ENCODE measurements at places on chromosomes 4 and X. TPM values are rescaled to one million over a fixed set of nuclear protein-coding genes. Genes with fewer than 3 reads are reported as not detected.

Gene GPR119
- not detected for total RNA-seq

Gene NSG1
- 0.56 TPM for total RNA-seq

Gene COL4A5
- total RNA-seq: 15.0 TPM

Gene SPP1
- 0.18 TPM for total RNA-seq

Gene C4orf50
- not detected for total RNA-seq

GRCh38 chr4:7854697-7855370, 84.8 kb downstream of the AFAP1 start:
- DNase-seq: no peak

DNA sequence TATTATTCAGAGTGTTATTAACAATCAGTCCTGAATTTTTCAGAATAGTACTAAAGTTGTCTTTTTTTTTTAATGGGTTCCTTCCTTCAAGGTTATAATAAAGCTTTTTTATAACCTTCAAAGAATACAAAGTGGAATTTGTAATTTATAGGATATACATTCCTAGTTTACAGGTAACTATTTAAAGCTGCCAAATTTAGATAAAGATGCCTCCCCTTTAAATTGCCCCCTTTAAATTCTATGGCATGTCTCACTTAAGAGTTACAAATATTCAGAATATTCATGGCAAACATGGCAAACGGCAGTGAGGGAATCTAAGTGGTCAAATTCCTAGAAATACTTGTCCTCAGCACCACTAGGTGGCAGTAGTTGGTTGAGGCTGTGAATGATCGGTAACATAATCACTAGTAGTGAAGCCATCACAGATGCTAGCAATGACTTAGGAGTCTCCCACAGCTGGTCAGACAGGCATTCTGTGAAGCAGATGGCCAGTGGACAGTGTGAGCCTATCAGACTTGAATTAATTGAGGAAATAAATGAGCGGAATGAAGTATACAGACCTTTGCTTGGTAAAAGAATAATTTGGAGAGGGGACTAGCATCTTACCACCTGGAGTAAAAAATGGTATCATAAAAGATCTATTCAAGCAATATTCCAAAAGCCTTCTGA, 86.4 kb downstream of the CBR4 start:
- peak; percentile 86 for DNase-seq

- DNase-seq: no peak
Observed at GRCh38 chr4:154916068-154916467, 135.0 kb downstream of the RBM46 start.

GRCh38 chr4:152509595-152510225, 26.2 kb downstream of the FBXW7 start:
- DNase-seq: no peak
